ENCODE measurements at places on chromosomes 13 and 19.

GRCh38 chr13:100514788-100515409 lies 73.7 kb downstream of the GGACT start:
- peak; percentile 40 for DNase-seq

- DNase-seq: no peak
Measured at GRCh38 chr19:10271543-10272086, 695 bp downstream of the ICAM1 start.

DNA sequence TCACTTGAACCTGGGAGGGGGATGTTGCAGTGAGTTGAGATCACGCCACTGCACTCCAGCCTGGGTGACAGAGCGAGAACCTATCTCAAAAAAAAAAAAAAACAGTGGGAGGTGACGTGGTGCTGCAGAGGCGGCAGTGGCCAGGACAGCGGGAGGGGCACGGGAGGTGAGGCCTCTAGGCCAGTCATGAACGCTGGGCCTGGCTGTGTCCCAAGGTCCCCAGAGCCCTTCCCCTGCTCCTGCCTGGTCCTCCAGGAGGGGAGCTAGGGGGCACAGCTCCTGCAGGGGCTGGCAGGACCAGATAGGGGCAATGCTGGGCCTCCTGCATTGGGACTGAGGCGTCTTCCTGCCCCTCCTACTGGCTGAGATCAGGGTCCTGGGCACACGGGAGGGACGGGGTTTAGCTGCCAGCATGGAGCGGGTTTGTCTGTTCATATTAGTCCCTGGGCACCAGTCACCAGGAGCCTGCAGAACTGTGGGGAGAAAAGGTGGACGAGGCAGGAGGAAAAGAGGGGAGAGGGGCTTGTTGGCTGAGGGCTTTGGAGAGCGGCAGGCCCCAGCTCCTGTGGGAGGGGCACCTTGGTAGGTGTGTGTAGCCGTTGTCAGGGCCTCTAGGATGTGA lies 4.5 kb downstream of the MAP2K7 start:
- DNase-seq: no peak

GRCh38 chr13:48319531-48320398 lies 16.2 kb downstream of the RB1 start:
- no peak for DNase-seq

- DNase-seq: peak; percentile 13
Measured at GRCh38 chr13:93079294-93079693, 147.3 kb upstream of the GPC6 start.

- no peak for DNase-seq
Measured at GRCh38 chr13:44843403-44843802, 145.9 kb downstream of the NUFIP1 start.

- no peak for DNase-seq
Measured at GRCh38 chr13:78603240-78603957, at the start of gene POU4F1. TSS of gene POU4F1 (minus strand) at chr13:78603552. CDS start at chr13:78603326, 226 bp downstream.

- no peak for DNase-seq
Measured at GRCh38 chr13:113059891-113060290, 45.7 kb upstream of the F7 start.

GRCh38 chr19:56125806-56126590 lies 4.9 kb upstream of the ZNF787 start:
- no peak for DNase-seq

DNA sequence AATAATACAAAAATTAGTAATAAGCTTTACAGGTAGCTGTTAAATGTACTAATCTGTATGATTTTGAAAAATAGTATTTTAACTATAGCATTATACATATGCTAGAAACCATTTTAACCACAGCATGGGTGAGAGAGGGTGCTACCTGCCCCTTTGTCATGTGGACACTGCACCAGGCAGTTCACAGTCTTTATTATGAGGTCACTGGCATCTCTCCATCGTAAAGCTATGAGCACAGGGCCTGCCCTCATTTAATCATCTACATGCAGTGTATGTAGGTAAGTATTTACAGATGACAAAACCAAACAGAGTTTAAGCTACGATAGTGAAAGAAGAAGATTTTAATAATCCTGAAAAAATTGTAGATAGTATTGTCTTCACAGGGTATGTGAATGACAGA lies 21.7 kb downstream of the EDNRB start:
- no peak for DNase-seq

- DNase-seq: no peak
Measured at GRCh38 chr19:32339988-32340874, 5.2 kb upstream of the ZNF507 start.

DNA sequence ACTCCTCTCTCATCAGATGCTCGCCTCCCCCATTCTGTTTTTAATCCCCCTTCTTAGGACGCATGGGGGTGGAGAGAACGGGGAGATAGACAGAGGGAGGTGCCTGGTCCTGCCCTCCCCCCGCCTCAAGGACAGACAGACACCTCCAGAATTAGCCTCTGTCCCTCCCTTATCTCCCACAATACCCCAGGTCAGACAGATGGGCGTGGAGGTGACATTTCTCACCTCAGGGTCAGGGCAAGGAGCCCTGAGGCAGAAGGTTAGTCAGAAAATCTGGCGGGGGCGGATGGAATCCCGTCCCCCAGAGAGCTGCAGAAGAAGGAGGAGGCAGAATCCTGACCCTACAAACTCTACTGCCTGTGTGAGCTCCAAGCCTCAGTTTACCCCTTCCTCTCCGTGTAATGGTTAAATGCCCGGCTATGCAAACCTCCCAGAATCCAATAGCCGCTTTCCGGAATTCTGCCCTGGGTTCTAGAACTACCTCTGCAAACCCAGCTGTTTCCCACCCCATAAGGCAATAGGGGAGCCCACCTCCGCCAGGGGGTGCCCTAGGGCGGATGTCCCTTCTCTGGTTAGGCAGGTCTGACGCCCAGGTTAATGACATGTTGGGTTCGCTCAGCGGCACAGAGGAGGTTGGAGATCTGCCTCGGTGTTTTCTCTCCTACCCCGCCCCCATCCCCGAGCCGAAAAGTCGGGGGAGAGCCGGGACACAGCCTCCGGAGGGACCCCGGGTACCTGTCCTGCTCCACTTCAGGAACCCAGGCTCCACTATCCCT lies 900 bp downstream of the PPP1R13L start:
- no peak for DNase-seq

DNA sequence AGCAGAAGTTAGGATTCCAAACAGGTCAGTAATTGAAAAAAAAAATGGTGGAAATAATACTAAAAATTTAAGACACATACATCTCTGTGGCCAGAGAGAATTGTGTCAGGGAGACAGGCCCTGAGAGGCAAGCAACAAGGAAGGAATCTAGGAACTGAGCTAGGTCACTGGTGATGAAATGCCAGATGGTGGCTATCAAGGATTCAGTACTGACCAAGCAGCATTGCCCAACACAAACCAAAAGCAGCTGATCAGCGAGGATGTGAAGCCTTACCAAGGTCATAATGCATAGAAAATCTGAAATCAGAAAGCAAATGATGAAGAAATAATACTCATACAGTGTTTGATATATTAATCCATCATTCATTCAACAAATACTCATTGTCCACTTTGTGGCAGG lies 905.0 kb downstream of the GPC5 start:
- DNase-seq: peak; percentile 8

DNA sequence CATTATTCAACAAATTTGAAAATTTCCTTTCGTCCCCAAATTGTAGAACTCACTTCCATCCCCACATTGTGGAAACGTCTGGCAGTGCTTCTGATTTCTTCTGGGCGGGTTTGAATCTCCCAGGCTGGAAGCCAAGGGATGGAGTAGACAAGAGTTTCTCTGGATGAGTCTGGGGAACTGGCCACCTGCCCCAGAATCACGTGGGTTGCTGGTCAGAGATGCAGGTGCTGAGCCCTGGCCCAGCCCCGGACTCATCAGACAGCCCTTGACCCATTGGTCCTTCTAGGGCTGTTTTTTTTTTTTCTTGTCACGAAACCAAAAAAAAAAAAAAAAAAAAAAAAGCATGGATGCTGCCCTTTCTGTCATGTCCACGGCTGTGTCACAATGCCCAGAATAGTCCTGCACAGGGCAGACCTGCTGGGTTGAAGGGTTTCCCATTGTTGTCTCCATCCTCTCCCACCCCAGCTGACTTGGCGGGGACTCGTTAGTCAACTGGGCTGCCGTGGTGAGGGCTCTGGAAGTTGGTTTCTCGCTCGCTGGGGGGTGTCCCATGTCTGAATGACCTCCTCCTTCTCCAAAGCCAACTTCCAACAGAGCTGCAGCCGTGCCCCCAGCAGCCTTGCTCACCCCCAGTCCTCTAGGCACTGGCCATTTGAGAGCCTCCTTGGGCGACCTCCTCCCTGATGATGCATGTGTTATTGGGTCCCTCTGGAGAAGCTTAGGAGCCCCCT lies 12.8 kb downstream of the CHST8 start:
- no peak for DNase-seq

DNA sequence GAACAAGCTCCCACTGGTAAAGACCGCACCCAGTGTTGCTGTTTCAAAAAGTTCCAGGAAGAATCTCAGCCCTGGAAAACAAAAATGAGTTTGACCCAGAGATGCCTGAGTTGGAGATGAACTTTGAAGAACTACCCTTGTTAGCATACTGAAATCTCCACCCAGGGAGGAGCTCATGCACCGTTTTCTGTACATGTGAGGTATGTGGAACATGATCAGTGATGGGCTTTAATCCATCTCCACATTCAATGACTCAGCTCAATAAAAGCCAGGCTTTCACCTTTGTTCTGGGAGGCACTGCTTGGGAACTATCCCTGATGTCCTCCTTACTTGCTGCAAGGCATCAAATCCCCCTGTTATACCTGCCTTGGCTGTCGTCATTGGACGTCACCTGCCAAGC lies 279.9 kb downstream of the UQCRFS1 start:
- no peak for DNase-seq

DNA sequence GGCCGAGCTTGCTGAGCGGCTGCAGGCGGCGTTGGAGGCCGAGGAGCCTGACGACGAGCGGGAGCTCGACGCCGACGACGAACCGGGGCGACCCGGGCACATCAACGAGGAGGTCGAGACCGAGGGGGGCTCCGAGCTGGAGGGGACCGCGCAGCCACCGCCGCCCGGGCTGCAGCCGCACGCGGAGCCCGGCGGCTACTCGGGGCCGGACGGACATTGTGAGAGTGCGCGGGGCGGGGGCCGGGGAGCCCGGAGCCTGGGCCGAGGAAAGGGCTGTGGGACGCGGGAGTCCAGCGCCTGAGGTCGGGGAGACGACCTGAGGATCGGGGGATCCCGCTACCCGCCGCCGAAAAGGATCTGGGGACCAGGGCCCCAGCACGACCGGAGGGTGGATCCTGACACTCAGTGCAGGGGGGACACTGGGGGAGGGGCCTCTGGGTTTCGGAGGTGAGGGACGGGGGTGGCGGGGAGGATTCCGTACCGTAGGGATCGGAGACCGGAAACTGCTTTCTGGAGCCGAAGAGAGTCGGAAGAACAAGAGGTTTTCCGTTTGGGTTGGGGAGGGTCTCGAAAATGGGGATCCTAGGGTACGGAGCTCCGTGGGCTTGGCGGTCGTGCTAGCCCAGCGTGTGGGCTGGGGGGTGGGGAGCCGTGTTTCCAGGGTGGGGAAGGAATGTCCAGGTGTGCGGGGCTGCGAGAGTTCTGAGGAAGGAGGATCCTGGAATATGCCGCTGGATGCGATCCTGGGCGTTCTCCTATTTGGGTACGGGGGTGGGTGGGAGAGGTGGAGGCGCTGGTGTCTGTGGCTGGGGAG lies 616 bp downstream of the HNRNPUL1 start:
- peak; percentile 11 for DNase-seq

DNA sequence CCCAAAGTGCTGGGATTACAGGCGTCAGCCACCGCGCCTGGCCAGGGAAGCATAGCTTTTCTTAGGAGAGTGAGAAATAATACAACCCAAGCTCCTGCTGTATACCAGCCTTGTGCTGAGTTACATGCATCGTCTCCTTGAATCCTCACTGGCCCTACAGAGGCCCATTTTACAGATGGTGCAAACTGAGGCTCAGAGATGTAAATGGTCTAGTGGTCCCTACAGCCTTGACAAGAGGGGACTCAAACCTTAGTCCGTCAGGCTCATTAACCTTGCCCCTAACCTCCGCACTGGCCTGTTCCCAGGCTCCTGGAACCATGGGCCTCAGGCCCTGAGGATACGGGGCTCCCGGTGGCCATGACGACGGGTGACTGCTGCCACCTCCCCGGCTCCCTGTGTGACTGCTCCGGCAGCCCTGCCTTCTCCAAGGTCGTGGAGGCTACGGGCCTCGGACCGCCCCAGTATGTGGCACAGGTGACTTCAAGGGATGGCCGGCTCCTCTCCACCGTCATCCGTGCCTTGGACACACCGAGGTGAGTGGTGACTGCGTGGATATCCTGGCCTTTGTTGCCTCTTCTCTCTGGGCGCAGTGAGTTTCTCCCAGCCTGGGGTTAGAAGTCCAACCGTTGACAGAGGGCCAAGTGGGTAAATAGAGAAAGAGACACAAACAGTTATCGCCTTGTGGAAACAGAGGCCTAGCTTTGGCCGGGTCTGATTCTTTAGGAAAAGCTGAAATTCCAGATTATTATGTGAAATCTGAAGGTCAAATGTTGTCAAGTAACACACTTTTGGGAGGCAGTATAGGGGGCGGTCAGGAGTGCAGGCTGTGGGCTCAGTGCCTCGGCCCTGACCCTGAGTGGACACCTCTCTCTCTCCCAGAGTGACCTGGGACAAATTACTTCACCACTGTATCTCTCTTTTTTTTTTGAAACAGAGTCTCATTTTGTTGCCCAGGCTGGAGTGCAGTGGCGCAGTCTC lies 8.7 kb downstream of the MARCHF2 start:
- DNase-seq: no peak

- peak; percentile 34 for DNase-seq
Measured at GRCh38 chr19:13262450-13262849, 112.2 kb downstream of the IER2 start.

GRCh38 chr13:51636349-51636890 lies 52.2 kb downstream of the WDFY2 start:
- DNase-seq: no peak

DNA sequence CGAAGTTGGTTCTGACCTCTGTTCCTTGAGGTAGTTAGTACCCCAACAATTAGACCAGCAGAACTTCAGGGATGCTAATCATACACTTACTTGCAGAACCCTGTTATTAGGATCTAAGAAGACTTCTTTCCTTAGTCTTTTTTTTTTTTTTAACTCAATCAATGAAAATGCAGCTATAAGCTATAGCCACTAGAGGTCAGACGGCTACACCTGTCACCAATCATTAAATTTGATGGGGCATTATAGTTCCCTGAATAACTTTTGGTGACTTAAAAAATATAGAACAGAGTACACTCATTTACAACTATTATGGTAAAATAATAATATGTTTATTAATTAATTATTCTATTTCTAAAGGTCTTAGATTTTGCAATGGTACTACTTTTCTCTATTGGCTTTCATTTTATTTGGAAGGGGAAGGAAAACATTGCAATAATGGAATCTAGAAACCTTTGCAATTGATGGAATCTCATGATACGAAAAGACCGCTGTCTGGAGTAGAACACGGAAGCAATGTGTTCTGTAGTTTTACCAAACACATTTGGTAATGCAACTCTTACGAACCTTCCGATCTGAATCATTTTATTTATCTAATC lies 483.2 kb downstream of the DIAPH3 start:
- no peak for DNase-seq

- no peak for DNase-seq
Measured at GRCh38 chr19:40089462-40089861, 1.3 kb downstream of the ZNF780A start.

- DNase-seq: no peak
Measured at GRCh38 chr13:21050288-21051197, 10.8 kb downstream of the LATS2 start.
